DND-41 (cell line): ENCODE measurements at places on chromosomes 5 and 9.
A peak's percentile ranks its signal among the peaks of the same experiment; 100 is the strongest.

- DNase-seq = peak; percentile 59
These were observed 27.9 kb upstream of the MGAT1 start for GRCh38 chr5:180830253-180831138.

DNA sequence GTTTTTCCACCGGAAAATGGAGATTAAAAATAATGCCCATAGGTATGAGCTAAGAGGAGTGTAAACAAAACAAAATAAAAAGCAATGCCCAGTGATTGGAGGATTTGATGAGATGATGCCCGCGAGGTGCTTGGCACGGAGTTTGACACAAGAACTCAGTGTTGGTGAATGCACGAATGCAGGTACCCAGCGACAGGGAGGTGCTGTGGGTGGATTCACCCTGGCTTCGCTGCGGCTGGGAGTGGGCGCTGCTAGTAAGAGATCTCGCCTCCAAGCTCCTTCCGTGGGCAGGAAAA, 526 bp upstream of the STXBP1 start:
- DNase-seq = no peak

GRCh38 chr9:123419091-123419490, 63.1 kb downstream of the CRB2 start:
- no peak for DNase-seq

- peak; percentile 20 for DNase-seq
These were observed 25.3 kb downstream of the ZDHHC11B start for GRCh38 chr5:759111-759751.

GRCh38 chr5:170503990-170504596, at the start of gene KCNIP1:
TSS of gene KCNIP1 (plus strand) at chr5:170504020.
- no peak for DNase-seq

- DNase-seq = no peak
These were observed 173.9 kb upstream of the KLF9 start for GRCh38 chr9:70588381-70588780.

GRCh38 chr5:1663186-1663585, 136.5 kb downstream of the MRPL36 start:
- no peak for DNase-seq

- DNase-seq = no peak
These were observed 65.0 kb downstream of the PKD2L2 start for GRCh38 chr5:137954131-137954879.

DNA sequence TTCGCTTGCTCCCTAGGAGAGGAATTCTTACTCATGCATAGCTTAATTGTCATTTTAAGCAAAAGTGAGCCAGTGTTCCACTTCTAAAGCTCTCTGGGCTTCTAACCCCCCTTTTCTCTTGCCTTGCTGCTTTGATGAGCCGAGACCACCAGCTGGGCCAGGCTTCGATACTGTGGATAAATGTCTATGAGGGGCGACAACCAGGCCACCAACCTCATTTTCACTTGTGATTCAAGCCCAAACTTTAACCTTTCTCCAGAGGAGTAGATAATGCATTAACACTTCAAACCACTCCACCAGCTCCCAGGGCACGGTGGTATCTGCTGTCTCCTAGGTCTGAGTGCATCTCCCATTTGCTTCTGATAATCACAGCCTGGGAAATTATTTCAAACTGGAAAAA, 205.6 kb downstream of the PSAT1 start:
- no peak for DNase-seq

DNA sequence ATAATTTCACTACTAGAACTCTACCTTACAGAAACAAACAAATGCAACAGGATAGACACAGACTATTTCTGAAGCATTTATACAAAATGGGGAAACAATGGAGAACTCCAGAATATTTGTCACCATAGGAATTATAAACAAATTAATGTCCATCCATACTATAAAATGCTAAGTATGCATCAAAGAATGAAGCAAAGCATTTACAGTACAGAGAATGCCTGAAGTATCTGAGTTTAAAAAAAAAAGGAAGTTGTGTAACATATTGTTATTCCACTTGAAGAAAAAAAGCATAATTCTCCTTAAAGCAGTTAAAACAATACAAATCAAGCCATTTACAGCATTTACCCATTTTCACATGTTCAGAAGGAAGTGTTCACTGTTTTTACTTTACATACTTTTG, 53.0 kb downstream of the DROSHA start:
- no peak for DNase-seq

GRCh38 chr9:126457890-126458289, 131.3 kb downstream of the MVB12B start:
- no peak for DNase-seq

DNA sequence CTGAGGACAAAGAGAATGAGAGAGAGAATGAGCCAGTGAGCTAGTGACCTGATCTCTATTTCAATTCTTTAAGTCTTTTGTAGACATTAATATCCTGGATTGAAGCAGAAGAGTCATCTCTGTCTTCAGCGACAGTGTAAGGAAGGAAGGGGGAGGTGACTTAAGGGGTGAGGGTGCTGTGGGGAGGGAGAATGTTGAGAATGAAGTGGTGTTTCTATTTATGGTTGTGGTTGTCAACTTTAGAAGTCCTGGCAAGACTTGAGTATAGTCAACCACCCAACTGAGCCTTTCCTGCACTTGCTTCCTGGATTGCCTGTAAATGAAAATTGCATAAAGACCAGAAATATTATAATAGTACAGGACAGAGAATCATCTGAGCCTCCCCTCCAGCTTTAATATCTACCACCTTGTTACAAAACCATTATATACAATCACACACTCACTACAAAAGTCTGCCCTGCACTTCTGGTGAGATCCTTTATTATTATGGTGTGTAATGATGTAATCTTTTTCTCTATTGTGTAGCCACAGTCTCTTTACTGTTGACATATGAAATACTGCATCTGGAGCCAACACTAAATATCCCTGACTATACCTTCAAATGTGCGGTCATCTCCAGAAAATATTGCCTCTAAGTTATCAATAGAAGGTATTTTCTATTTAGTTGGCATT, 91.7 kb downstream of the NTRK2 start:
- no peak for DNase-seq

GRCh38 chr5:37370550-37370863, 399 bp downstream of the NUP155 start:
- no peak for DNase-seq

DNA sequence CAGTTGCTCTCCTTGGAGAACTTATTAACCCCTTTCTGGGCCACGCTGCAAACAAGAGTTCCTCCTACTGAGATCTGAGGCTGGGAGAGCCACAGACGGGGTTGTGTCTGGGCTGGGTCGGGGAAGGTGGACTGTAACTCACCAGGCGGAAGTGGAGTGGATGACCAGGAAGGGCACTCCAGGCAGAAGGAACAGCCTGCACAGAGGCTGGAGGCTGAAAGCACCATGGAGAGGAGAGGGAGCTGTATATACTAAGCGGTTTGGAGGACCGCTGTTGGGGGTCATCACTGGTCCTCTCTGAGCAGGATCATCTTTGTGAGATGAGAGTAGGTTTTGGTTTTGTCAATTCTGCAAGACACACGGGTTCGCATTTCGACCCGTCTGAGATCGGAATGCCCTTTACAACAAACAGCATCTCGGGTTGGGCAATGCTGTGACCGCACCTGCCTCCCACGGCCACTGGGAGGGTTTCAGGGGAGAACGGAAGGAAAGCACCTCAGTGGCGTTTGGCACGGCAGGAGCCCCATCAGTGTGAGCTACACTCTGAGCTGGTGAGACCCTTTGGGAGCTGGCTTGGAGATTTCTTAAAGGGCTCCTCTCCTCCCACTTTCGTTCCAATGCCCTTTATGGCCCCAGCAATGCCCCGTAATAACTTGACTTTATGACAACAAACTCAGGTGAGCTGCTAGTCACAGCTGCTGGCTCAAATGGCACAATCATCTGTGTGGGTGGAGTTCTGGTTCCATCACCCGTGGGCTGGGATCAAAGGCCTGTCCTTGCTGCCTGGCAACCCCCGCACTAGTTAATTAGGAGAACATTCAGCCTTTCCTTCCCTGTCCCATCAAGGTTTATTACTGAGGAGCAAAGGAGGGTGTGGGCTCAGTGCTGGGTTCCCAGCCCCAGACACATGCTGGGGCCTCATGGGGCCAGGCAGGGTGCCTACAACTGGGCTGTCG, 18.7 kb upstream of the NEURL1B start:
- no peak for DNase-seq

GRCh38 chr5:137641148-137641547, 94.7 kb downstream of the KLHL3 start:
- DNase-seq = no peak

GRCh38 chr5:135238622-135239452, 160.2 kb downstream of the MACROH2A1 start:
- no peak for DNase-seq

GRCh38 chr9:79769476-79770275, 197.9 kb downstream of the TLE4 start:
- no peak for DNase-seq

DNA sequence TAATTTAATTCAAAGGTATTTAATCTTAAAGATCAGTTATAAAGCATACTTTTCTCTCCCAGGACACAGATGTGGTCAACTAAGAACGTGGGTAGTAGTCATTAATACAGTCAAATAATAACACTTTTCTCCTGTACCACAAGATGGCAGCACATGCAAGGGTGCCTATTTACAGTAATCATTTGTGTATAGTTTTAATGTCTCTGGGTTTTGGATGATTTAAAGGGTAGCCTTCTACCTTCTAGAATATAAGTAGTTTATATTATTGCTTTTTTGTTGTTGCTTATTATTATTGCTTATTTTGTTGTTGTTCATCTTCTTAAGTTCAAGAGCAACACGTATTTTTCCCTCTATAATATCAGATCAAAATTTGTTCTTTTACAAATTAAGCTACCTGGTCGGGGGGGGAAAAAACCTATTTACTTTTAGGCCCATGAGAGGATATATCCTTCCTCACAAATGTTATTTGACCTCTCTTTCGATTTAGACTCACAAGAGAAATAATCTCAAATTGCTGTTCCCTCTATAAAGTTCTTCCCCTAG, 59.6 kb upstream of the SLC27A6 start:
- peak; percentile 28 for DNase-seq

DNA sequence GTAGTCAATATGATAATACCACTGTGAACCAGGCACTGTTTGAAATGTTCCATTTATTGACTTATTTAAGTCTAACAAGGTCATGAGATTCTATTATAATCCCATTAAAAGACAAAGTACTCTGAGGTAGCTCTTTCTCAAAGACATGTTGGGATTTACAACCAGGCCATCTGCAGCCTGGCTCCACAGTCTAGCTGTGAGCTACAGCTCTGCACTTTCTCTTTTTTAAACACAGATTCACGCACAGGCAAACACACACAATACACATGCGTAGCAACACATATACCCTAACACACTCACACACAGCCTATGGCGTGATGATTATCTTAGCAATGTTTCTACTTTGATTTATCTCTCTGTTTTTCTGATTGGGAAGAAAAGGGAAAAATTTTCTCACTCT, 174.3 kb downstream of the PRR16 start:
- no peak for DNase-seq

DNA sequence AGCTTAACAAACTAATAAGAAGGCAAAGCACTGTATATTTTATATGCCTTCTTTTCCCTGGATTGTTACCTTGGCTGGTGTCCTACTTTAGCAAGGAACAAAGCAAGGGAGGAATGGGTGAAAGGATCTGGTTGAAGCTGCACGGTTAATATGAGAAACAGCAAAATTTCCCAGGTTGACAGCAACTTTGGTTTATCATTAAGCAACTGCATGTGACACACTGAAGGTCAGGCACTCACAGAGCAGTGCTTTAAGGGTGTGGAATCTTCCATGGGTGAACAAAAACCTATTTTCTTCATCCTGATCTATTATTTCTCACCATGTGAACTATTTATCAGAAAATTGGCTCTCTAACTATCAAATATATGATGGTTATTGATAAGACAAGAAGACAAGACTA, 109.0 kb upstream of the ATP10B start:
- DNase-seq = no peak

DNA sequence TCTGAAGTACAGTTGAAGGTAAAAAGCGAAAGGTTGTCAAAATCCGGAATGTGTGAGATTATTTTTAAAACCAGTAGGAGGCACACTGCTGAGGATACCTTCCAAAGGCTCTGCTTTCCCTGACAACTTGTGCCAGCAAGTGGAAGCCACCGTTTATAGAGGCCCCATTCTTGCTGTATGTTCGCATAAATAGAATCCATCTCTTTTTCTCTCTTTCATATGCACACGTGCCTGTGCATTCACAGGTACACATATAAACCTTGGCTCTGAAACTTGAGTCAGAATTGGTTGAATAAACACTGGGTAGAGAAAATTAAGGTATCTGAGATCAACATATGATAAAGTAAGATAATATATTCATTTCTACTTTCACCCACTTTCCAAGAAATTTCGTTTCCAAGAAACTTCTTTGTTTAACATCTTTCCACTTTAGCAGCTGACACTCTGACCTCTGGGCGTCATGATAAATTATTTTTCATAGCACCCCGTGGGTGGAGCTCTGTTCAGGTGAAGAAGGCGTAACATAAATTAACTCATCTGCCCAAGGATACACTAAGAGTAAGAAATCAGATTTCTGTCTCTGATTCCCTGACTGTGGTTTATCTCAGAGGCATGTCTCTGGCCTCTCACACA, 63.7 kb upstream of the RICTOR start:
- no peak for DNase-seq

DNA sequence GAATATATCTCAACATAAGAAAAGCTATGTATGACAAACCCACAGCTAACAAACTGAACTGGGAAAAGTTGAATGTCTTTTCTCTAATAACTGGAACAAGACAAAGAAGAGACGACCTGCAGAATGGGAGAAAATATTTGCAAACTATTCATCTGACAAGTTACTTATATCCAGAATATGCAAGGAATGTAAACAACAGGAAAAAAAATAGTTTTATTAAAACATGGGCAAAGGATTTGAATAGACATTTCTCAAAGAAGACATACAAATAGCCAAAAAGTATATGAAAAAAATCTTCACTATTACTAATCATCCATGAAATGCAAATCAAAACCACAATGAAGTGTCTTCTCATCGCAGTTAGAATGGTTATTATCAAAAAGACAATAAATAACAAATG, 181.7 kb upstream of the TLX3 start:
- DNase-seq = no peak

GRCh38 chr9:78547831-78548230, 250.9 kb downstream of the PSAT1 start:
- no peak for DNase-seq

DNA sequence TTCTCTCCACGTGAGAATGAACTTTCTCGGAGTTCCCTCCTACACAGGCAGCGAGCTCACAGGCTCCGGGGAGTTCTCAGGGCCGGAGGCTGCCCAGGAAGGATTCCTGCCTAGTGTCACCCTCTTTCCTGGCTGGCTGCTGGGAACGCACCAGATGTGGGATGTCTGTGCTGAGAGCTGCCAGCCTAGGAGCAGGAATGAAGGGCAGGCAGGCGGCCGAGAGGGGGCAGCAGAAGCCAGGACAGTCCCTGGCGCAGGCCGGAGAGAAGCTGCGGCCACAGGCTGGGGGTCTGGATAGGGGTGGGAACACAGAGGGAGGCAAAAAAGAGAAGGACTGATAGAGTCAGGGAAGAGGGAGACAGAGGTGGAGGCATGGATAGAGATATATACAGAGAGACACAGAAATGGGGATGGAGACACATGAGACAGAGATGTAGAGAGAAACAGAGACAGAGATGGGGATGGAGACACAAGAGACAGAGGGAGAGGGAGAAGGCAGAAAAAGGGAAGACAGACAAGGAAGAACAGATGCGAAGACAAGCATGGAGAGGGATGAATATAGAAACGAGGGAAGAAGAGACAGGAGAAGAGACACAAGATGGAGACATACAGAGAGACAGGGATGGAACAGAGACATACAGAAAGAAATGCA, 25.3 kb upstream of the ENHO start:
- DNase-seq = no peak
